ENCODE measurements at places on chromosomes 6 and 20.

- no peak for DNase-seq
Measured at GRCh38 chr6:134585517-134585873, 267.6 kb upstream of the SGK1 start.

DNA sequence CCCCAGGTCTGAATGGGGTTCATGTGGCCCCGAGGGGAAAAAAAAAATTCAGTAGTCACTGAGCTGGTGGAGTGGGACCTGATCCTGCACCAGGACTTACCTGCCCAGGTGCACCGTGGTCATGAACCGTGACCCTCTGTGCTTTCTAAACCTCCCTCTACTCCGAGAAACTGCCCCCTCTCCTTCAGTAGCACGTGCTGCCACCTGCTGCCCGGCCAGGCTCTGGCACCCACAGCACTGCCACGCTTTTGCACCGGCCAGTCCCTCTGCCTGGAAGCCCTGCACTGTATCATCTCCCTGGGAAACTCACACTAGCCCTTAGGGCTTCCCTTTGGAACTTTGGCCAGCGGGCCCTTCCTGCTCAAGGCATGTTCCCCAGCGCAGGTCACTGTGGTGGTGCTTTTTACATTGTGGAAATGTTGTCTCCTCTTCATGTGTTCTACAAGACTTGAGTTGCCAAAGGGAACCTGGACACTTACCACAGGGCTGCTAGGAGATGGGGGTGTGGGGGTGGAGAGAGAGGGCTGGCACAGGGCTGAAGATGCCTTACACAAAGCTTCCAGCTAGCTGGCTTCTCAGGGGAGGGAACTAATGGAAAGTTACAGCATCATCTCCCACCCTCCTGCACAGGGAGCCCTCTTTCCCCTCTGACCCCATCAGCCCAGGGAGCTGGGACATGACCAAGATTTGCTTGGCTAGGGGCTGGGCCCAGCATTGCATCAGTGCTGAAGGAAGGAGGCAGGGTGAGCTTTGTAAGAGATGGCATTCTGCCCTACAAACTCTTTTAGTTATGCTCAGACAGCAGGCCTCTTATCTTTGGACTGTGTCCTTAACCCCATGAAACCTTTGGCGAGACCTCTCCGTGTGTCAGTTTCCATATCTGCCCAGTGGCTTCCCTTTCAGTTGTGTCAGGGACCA lies 2.5 kb upstream of the PTPRT start:
- peak; percentile 15 for DNase-seq

DNA sequence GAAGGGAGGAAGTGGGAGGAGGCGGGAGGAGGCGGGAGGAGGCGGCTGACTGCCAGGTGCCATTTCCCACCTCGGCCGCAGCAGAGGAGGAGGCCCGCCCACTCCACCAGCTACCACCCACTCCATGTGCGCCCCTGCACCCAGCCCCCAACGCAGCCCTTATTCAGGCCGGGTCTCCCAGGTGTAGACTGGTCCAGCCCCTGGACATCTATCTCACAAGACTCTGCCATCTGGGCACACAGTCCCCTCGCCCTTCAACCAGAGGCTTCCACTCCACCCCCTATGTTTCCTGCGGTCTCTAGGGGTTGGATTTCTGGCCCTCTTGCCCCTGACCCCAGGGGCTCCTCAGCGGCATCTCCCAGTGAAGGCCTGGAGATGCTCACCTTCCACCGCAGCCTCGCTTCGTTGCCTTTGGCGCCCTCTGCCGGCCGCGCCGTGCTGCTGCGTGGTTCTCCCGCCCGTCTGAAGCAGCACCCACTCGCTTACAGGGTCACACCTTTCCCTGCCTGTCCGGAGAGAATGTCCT lies 32.6 kb upstream of the FAM83D start:
- DNase-seq, result peak; percentile 79

GRCh38 chr20:64211874-64212658 lies 43.5 kb upstream of the PCMTD2 start:
- no peak for DNase-seq

DNA sequence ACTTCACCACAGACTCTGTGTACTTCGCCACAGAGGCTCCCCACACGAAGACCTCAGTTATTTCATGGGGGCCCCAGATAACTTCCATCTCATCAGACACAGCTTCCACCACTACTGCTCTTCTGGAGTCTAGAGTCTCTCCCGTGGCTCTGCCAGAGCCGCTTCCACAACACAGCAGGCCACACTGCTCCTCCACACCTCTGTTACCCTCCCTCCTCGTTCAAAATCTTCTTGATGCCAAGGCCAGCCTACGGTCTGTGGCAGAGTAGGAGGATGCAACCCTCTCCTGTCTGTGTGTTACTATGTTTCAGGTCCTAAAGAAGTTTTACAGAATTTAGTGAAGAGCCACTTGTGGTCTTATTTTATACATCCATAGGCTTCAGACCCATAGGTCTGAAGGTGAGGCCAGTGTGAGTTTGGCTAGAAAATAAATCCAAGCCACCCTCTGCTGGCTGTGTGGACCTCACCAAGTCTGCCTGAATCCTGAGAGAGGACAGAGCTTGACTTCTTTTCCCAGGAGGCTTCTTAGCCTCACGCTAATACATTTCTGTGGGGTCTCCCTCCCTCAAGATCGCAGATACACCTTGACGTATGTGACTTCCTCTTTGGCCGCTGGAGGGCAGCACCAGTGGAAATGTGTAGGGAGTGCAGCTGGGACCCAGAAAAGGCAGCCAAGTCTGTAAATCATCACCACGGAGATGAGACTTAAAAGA lies 197.7 kb downstream of the FAXC start:
- DNase-seq, result no peak

- DNase-seq, result no peak
Measured at GRCh38 chr20:47413189-47413588, 56.7 kb upstream of the ZMYND8 start.

- DNase-seq, result no peak
Measured at GRCh38 chr6:20969551-20969950, 435.3 kb downstream of the CDKAL1 start.

- DNase-seq, result no peak
Measured at GRCh38 chr6:116461932-116462885, 1.0 kb downstream of the CALHM6 start.

DNA sequence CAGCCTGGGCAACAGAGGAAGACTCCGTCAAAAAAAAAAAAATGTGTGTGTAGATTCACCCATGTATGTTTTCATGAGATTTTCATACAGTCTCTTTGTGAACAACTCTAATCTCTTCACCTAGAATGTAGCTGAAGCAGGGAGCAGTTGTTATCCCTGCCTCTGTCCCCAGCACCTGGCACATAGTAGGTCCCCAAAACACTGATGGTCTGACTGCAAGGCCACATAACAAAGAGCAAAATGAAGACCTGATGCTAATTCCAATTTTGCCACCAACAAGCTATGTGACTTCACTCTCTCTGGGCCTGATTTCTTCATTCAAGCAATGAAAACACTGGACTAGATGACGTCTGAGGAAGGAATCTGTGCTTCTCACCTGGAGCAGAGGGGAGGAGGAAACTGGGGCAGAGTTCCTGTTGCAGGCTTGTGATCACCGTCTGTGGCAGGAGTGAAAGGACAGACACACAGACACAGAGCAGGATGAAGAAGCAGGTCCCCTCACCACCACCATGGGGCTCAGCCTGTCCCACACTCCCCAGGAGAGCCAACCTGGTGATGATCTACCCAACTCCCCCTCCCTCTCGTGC lies 4.6 kb downstream of the SLC44A4 start:
- DNase-seq, result no peak

DNA sequence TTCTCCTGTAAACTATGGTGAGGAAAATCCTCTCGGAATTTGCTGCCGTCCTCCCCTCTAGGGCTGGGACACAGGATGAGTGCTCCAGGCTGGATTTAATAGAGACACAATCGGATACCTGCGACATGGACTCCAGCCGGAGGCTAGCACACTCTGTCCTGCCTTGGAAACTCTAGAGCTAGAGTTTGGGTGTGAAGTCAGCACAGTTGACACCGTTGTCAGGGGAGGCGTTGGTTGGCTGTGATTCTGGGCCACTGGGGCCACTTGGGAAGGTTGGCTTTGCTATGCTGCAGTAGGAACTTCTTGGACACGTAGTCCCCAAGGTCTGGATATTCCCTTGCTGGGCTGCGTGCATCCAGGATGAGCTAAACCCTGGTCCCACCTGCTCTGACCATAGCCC lies 169.4 kb downstream of the NRN1 start:
- no peak for DNase-seq

DNA sequence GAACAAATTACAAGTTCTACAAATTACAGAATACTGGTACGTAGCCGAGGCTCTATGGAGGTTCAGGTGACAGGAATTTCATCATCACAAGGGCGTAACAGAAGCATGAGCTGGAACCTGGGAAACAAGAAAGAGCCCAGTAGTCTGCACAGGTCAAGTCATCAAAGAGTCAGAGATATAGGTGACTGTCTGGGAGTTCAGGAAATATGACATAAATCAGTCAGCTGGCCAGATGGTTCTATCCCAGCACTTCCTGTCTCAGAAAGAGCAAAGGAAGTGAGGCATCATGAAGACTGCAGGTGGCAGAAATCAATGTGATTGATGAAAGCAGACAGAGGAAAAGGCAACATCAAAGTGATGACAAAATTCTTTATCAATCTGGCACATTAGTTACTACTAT lies 23.3 kb downstream of the MYCT1 start:
- no peak for DNase-seq

DNA sequence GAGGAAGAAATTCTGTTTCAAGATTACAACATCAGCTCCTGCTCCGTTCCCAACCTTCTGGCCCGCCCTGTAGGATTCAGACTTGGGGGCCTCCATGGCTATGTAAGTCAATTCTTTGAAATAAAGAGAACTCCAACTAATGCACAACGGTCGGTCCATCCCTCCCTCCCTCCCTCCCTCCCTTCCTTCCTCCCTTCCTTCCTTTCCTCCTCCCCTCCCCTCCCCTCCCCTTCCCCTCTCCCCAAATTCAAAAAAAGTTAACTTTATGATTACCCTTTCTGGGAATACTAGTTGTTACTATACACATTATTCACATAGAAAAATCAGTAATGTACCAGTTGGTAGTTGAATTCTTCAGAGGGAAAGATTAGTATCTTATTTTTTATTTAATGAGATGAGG lies 179.7 kb upstream of the AGPAT4 start:
- no peak for DNase-seq

DNA sequence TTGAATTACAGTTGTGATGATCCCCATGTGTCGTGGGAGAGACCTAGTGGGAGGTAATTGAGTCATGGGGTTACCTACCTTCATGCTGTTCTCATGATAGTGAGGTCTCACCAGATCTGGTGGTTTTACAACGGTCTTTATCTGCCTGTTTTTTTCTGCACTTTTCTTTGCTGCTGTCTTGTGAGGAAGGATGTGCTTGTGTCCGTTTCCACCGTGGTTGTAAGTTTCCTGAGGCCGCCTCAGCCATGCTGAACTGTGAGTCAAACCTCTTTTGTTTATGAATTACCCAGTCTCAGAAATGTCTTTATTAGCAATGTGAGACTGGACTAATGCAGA lies 6.5 kb upstream of the RANBP9 start:
- no peak for DNase-seq

DNA sequence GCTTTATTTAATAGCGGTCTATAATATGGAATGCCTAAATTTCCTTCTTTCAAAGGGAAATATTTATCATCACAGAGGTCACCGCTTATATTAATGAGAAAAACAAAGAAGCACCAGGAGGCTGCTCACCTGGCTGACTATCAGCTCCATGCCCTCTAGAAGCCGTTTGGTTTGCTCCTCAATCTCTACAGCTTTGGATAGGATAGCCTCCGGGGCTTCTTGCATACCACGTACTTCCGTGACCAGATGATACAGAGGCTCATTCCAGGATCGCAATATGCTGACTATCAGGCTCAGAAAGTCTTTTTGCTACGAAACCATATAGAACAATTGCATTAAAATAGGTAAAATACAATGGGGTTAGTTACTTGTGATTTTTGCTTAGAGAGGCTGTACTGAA lies 6.8 kb downstream of the PRL start:
- DNase-seq, result no peak

DNA sequence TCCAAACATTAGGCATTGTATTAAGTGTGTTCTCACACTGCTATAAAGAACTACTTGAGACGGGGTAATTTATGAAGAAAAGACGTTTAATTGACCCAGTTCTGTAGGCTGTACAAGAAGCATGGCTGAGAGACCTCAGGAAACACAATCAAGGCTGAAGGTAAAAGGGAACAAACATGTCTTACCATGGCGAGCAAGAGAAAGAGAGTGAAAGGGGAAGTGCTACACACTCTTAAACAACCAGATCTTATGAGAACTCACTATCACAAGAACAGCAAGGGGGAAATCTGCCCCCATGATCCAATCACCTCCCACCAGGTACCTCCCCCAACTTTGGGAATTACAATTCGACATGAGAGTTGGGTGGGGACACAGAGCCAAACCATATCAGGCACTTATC lies 86.6 kb upstream of the TOP1 start:
- no peak for DNase-seq

GRCh38 chr6:45838451-45838850 lies 177.2 kb downstream of the CLIC5 start:
- no peak for DNase-seq

DNA sequence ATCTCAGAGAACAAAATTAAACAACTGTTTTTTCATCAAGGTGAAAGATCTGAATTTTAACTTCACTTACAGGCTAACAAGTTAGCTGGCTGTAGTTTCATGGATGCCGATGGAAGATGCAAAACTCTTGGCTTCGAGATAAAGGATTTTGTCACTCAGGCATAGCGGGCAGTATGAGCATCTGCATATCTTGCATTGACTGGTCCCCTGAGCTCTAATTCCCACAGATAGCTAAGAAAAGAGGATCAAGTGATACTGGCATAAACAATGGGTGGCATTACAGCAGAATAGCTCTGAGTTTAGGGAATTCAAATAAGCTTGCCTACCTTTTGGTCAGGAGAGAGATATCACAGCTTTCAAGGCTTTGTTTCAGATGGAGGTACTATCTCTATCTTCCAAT lies 1.8 kb upstream of the CLVS2 start:
- no peak for DNase-seq

GRCh38 chr6:111759836-111760785 lies 113.1 kb downstream of the FYN start:
- no peak for DNase-seq

DNA sequence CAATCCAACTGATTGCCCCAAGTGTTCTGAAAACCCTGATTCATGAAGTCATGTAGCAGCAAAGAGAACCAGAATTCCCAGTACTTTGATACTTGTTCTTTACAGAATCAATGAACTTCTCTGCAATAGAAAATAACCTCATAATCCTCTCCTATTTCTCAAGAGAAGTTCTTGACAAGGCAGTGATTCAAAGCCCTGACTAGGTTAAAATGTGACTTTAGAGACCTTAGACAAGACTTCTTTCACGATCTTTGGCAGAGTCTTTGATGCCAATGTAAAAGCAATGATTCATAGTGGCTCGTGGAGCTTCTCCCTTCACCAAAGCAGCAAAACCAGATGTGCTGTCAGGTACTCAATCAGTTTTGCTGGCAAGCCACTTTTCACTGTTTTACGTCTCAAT lies 95.2 kb downstream of the CDK19 start:
- DNase-seq, result no peak

DNA sequence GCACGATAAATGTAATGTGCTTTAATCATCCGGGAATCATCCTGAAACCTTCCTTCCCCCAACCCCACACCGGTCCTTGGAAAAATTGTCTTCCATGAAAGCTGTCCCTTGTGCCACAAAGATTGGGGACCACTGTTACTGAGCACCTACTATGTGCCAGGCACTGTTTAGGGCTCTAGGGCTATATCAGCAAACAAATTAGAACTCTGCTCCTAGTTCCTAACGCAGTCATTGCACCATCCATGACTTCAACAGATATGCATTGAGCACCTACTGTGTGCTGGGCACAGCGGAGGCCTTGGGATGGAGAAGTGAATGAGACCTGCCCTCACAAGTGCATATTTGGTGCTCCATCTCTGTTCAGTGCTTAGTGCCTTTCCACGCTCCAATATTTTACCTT lies 50.3 kb upstream of the BLCAP start:
- no peak for DNase-seq

- peak; percentile 18 for DNase-seq
Measured at GRCh38 chr6:43386492-43386891, 17.0 kb upstream of the ZNF318 start.
